Activated T-helper 17 cell treated with anti-CD3 and anti-CD28 coated beads, Interleukin-2, amount 50 U/mL, for 72 hours (primary cell): ENCODE measurements at places on chromosomes 5 and 9.

DNA sequence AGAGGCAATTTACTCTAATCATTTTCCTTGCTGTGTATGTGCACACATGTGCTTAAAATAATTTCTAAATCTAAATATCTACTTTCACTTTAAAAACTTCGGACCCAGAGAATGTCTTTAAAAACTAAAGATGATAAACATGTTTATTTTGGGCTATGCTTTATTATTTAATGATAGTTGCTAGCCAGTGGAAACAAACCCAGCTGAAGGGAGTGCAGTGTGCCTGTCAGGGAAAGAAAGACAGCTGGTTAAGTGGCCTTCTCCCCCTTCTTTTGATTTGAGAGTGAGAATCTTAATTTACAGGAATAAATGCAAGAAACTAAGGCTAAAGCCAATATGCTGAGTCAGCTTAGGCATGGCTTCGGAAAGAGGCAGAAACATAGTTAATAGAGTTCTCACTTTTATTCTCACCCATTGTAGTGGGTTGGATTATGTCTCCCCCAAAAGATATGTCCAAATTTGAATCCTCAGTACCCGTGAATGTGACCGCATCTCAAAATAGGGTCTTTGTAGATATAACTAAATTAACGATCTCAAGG lies 111.4 kb downstream of the DCP2 start:
- ATAC-seq = no peak

GRCh38 chr9:121581786-121582600 lies 69.4 kb upstream of the DAB2IP start:
- ATAC-seq = no peak

- ATAC-seq = no peak
These were observed 385.2 kb upstream of the KLF4 start for GRCh38 chr9:107874591-107875369.

DNA sequence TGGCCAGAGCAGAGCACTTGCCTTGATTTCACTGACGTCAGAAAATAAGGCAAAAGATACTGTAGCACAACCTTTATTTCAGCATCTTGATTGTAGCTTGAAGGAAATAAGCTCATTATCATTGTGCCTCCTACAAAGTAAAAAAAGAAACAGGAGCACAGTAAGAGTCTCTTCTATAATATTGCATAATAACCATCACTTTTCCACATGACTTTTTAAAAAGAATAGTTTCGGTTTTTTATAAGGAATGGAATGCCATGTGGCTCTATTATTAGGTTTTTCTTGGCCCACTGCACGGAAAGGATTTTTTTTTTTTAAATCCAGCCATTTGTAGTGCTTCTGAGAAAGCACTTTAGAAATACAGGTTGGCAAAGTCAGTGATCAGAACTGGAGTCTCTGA lies 655.3 kb downstream of the LRRC70 start:
- ATAC-seq = no peak

- no peak for ATAC-seq
These were observed 12.0 kb downstream of the PKD2L2 start for GRCh38 chr5:137901011-137901817.

GRCh38 chr5:168354397-168354796 lies 63.0 kb downstream of the WWC1 start:
- no peak for ATAC-seq

DNA sequence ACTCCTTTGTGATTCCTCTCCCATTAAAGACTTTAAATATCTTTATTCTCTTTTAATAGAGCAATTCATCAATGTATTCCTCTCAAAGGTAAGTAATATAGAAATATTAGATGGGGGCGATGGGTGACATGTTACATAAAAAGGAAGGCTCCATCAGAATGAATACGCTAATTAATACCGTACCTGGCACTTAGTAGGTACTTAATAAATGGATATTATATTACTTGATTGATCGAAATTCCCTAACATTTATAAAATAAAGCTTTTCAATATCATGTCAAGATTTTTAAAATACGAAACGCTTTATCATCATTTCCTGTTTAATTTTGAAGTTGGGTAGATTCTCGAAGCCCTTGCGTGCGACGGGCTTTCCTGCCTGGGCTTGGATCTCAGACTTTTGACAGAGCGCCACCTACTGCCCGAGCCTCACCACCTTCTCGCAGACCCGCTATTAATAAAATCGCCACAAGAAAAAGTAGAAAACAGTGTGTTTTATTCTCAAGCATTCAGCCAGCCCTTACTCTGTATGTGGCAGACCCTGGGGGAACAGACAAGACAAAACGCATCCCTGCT lies 99.4 kb downstream of the C5orf15 start:
- peak; percentile 59 for ATAC-seq

DNA sequence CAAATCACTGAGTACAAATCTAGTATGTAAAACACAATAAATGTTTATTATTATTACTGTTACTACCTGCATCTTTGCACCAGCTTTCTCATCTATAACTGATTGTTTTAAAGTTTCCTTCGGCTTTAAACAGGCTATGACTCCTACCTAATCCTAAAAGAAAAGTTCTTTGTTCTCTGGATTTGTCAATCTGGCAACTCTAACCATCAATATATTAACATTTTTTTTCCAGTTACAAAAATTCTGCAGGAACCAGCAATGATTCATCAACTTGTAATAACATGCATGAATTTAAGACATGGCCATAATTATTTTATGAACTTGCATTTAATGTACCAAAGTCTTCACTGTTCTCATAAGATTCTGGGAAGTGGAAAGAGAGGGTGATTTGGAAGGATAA lies 228.5 kb downstream of the PIK3R1 start:
- no peak for ATAC-seq
